ENCODE measurements at places on chromosomes 7 and 10.

DNA sequence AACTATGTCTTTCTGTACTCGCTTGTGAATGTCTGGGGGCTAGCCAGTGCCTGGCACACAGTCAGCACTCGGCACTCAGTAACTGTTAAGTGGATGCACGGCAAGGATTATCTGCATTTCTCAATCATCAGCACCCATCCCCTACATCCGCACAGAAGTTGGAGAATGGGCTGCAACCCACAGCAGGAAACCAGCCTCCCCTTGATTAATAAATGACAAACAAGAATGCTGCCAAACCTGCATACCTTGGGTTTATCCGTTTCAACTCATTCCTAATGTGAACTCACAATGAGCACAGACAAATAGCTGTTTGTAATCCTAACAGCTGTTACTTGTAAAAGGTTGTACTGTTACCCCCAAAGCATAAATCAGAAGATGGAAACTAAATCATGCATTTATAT, 28.9 kb downstream of the PPP1R3C start:
- DNase-seq, result no peak

GRCh38 chr7:155766966-155767916, 45.0 kb downstream of the SHH start:
- DNase-seq, result no peak

GRCh38 chr7:78039790-78040776, 241.5 kb downstream of the PHTF2 start:
- DNase-seq, result no peak

DNA sequence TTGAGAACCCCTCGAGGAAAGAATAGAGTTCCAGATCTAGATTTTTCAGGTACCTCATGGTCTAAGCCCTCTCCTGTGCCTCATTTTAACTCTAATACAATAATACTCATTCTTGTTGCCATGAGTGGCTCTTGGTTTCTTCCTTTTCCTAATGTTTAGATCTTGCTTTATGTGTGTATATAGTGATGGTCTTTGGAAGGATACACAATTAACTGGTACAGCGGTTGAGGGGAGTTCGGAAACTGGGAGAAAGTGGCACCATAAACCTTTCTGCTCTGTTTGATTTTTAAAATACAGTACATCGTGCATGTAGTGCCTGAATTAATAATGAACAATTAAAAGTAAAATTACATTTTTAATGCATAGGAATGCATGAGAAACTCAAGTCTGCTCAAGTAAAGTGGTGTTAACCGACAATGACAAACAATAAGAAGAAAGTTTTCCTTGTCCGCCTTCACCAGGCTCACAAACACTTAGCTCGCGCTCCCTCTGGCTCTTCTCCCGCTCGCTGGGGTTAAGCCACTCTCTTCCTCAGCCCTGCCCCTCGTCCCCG, 386 bp upstream of the EIF4EBP2 start:
- DNase-seq, result no peak

DNA sequence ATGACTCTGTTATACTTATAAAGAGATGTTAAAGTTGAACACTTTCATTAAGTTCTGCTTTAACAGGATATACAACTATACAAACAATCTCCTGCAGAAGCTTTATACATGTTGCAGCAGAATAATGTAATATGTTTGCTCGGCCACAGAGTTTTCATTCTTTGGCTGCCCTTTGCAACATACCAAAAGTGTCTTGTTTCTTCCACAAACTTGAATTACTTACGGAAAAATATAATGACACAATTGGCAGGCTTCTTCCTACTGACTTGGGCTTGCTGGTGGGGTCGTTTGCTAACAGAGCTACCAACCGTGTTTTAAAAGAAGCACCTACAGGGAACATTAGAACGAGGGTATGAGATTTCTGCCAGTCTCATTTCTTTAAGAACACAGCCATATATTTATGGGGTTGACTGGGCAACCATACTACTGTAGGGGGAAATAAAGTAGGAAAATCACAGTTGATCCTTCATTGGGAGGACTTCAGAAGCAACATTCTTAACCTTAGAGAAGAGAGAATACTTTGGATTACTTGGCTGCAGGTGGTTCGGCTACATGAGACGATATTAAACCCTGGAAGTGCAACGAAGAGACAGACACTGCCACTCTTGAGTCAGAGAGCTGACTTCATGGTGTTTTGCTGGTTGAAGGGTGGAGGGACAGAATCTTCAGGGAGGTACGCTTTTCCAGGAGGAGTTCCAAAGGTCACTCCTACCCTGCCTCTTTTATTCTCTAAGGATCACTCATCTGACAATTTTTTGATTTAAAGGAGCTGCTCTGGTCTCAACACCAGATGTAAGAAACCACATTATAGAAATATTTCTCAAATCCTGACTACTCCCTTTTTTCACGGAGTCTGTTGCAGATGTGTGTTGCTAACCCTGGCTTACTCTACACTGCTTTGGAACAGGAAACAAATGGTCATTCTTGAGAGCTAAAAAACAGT, 123.9 kb downstream of the SEMA3C start:
- no peak for DNase-seq

DNA sequence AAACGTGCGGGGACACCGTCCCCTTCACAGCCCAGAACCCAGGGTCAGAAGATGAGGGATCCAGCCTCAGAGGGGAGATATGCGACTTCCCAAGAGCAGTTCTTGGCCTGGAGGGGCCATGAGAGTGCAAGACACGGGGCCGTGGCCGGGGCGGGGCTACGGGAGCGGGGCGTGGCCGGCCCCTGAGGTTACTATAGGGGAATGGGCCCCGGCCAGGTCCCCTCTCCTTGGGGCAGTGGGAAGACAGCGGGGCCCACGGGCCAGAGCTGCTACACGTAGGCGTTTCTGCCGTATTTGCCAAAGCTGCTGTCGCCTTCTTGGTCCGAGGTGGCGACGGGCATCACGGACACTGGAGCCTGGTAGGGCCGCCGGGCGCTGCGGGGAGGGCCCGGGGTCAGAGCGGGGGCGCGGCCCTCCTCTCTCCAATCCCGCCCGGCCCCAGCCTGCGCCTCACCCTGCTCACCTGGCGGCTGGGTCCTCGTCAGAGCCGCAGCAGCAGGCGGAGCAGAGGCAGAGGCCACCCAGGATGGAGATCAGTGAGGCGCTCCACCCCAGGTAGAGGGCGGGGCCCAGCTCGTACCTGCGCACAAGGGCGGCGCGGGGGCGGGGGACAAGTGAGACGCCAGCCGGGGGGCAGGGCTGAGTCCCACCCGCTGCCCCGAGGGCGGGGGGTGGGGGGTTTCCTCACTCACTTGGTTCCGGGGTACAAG, 5.3 kb downstream of the CLDN15 start:
- peak; percentile 48 for DNase-seq

- no peak for DNase-seq
Observed at GRCh38 chr10:116608686-116609594, 11.8 kb upstream of the PNLIPRP2 start.

GRCh38 chr7:51366930-51367613, 50.5 kb upstream of the COBL start:
- peak; percentile 67 for DNase-seq

- DNase-seq, result no peak
Observed at GRCh38 chr10:15627617-15628196, 92.0 kb downstream of the ITGA8 start.

DNA sequence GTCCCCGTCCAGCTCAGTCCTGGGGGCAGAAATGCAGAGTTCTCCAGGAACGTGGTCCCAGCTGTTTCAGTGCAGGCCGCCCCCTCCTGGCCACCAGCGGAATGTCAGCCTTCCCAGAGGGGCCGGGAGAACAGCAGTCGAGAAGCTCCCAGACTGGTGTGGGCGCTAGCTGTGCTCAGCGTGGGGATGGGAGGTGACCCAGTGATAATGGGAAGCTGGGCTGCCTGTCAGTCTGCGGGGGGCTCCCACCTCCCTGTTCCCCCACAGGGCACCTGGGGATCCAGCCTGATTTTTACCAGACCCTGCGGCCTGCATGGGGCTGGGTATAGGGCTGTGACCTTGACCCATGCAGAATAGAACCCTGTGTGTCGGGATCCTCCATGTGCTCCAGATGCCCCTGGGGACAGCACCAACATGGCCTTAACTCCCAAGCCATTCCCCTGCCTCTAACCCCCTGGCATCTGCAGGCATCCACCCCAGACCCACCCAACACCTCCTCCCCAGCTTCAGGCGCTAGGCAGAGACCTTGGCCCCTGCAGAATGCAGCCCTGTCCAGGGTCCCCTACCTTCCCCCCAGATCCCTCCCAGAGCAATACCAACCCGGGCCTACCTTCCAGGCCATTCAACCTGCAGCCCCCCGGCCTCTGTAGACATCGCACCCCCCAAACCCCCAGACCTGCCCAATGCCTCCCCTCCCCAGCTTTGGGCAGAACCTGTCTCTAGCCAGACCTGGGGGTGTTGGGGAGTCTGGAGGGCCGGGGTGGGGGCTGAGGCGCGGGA, 880 bp upstream of the ELN start:
- DNase-seq, result no peak

- no peak for DNase-seq
Observed at GRCh38 chr7:76149847-76150691, 51.6 kb upstream of the SRRM3 start.

DNA sequence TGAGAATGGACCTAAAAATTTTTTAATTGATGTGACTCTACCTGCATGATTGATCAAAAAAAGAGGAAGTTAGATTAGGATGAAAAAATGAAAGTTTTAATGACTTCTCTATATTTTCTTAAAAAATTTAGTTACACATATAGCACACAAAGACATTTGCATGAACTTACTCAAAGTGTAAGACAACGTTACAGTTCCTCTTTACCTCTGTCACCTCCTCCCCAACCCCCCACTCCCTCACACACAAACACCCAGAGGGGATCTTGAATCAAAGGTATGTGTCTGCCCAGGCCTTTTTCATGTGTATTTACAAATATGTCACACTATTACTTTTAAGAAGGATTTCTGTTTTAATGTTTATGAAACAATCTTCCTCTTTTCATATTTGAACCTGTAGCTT, 20.6 kb upstream of the CDCA7L start:
- no peak for DNase-seq

DNA sequence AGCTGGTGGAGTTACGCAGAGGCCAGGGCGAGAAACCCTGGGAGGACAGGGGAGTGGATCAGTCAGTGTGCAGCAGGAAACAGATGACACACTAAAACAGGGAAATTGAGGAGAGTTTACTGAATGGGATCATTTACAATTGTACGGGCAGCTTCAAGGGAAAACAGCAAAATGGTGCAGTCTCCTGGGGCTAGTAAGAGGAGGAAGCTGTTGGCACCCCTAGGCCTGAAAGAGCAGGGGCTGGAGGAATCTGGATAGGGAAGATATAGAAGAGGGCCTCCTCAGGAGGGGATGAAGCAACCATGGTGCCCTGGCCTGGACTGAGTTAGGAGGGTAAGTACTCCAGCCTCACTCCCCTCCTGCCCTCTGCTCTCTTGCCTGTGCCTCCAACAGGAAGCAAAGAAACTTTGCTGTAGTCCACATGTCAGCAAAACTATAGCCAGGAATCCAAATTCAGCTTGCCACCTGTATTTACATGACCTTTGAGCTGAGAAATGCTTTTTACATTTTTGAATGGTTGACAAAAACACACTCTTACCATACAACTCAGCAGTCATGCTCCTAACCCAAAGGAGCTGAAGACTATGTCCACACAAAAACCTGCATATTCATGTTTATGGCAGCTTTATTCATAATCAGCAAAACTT, 52.3 kb upstream of the OPN4 start:
- DNase-seq, result no peak

- DNase-seq, result no peak
Observed at GRCh38 chr7:100438172-100438571, 1.9 kb upstream of the PPP1R35 start.

DNA sequence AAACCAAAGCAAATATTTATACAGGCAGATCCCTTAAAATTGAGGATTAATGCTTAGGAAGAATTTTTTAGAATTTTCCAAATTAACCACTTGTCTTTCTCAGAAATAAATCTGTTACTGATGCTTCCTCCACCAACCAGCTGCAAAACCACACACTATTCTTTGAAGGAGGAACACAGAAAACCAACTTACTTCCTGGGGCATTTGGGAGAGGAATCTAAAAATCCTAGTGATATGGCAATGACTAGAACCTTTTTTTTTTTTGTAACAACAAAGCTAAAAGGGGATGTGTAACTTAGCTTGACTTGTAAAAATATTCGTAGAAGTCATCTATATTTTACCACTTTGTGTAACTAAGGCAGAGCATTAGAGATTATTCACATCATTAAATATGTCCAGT, 5.1 kb upstream of the TM9SF3 start:
- DNase-seq, result no peak

DNA sequence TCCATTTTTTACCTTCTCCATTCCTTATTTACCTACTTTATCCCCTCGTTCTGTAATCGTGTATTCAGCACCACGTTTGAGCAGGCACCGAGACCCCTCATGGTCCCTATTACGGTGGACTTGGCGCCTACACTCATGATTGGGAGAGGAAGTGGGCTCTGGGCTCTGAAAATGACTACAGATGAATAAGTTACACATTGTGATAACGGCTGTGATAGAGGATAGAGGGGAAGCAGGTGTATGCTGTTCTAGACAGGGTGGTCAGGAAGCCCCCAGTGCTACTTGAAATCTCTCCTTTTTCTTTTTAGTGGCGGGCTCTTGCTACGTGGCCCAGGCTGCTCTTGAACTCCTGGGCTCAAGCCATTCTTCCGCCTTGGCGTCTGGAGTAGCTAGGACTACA, 59.8 kb downstream of the CAMK1D start:
- no peak for DNase-seq

DNA sequence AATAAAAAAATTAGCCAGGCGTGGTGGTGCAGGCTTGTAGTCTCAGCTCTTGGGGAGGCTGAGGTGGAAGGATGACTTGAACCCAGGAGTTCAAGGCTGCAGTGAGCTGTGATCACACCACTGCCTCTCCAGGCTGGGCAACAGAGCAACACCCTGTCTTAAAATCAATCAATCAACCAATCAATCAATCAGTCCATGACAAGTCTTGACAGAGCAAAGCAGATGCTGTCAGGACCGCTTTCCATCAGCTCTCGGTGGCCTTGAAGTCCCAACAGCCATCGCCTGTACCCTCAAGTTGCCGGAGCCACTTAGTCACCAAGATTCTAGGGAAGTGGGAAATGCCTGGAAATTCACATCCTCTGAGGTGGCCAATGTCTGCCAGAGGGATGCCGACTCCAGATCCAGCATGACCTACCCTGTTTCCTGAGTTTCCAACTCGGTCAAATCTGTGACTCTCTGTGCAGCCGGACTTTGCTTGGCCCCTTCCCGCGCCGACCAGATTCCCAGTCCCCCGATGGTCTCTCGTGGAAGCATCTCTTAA, 871 bp upstream of the CCL24 start:
- DNase-seq, result no peak
